ENCODE measurements at places on chromosomes 6 and 20.

GRCh38 chr6:143965503-143966171 lies 42.4 kb downstream of the PLAGL1 start:
- no peak for DNase-seq

DNA sequence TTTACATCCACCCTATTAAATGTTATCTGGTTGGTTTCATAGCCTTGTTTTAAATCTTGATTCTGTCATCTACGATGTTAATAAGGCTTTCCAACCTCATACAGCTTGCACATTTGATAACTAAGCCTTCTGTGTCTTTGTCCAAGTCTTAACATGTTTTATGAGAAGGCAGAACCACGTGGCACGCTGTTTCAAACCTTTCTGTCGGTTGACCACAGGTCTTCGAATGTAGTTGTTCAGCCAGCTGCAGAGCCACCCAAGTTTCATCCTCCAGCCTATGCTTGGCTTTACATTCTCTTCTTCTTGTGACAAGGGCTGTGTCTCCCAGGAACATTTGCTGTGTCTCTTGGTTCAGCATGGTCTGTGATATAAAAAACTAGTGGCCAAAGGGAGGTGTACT lies 15.7 kb upstream of the SGK2 start:
- DNase-seq: no peak

- no peak for DNase-seq
Measured at GRCh38 chr6:71197780-71198179, 90.8 kb upstream of the OGFRL1 start.

GRCh38 chr6:81892891-81893290 lies 140.4 kb upstream of the TENT5A start:
- DNase-seq: no peak

GRCh38 chr6:149231778-149232177 lies 85.7 kb upstream of the TAB2 start:
- DNase-seq: no peak

DNA sequence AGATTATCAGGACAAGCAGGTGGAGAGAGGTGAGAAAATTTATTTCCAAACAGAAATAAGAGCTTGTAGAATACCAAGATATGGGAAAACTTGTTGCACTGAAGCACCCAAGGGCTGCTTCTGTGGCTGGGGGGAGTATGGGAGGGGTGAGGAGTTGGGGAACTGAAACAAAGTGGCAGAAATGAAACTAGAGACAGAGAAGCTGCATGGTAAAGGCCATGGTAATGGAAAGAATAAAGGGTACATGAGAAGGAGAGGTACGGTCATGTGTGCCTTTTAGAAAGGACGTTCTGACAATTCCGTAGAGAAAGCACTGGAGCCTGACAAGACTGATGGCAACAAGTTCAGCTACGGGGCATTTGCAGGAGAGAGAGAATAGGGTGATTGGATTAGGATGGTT lies 51.6 kb upstream of the RIN2 start:
- no peak for DNase-seq

DNA sequence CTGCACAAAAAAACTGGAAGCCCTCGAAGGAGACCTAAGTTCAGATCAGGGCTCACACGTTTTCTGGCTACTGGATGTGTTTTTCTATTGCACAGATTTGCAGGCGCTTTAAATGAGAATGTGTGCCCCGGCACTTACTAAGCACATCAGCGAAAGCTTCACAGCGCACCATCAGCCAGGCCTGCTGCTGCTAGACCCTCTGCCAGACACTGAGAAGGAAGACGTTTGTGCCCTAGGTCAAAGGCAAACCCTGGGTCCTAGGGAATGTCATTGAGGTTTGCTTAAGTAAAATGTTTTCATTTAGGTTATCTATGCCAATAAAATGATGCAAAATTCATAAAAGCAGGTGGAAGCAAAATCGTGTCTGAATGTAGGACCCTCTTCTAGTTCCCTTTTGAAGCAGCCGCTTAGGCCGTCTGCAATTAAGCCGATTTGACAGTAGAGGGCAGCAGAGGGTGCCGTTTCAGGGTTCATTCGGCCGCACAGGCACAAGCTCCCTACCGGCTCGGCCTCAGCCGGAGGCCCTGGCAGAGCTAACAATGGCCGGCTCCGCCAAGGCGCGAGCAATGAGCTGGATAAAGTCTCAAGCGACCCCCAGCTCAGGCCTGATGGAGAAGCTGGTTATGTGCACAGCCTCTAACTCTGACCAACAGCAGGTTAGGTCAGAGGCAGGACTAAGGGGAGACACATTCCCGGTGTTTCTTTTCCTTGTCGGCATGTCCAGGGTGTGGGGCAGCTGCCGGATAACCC lies 107.2 kb upstream of the FOXA2 start:
- peak; percentile 20 for DNase-seq

DNA sequence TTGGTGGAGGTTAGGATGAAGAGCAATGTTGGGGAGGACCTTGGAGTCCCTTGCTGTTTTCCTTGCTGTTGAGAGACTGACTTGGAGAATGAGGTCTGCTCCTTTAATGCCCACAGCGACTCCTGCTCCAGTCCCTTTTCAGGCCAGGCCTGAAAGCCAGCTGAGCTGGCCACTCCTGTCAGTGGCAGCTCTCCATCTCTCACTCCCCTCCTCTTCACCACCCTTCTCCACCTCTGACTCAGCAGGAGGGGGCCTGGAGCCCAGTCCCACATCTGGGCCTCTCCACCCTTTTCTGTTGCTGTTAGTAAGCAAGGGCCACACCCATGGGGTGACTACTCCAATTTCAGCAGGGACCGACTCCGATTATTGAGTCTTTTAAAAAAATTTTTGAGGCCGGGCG lies 2.2 kb downstream of the SNX21 start:
- DNase-seq: no peak

DNA sequence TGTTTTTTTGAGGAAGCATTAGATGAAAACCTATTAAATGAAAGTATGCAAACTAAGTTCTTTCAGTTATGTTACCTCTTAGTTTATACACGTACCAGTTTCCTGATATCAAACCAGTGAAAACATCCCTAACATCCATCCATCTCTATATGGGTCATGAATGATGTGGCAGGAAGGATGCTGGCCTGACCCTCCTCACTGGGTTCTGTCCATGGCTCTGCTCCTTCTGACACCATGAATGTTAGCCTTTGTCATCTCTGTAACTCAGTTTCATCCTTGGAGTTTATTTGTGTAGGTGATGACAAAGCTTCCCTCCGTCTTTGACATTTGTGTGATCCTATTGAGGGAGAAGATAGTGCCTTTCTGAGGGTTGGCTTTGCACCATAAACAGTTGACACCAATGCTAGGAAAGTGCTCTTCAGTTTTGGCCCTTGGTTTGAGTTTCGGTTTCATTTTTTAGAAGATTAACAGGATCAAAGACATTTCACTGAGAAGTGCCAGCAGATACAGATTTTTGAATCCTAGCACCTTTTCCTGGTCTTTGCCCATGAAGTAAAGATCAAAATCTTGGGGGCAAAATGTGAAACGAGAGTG lies 72.0 kb upstream of the SCGN start:
- no peak for DNase-seq

- DNase-seq: no peak
Measured at GRCh38 chr20:51160821-51161220, 137.9 kb upstream of the KCNG1 start.

GRCh38 chr20:52049001-52049731 lies 142.4 kb downstream of the ZFP64 start:
- no peak for DNase-seq

DNA sequence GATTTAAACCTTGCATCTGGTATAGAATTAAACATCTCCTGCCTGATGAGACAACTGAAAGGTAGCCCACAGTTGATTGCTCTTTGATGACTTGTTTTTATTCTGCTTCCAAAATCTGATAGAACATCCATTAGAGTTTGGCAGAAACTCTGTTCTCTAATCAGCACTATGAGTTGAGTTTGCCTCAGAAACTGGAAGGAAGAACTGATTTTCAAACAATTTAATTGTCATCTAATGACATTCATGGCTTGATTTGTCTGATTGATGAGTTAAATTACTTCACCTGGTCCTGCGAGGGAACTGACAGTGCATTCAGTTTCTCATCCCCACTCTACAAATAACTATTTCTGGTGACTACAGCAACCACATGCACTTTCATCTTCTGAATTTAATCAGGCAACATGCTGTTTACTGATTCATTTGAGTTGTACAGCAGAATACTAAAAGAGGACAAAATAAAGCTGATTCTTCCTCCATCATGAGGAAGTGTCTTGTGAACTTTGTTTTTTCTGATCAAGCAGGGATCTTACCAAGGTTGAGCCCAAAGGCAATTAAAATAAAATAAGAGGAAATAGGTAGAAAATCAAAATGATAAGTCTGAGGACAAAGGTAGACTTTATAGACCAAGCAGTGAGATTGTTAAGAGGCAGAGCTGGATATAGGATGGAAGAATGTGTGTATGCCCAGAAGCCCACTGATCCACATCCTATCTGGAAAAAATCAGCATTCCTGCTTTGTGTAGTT lies 15.7 kb upstream of the MRAP2 start:
- DNase-seq: no peak

DNA sequence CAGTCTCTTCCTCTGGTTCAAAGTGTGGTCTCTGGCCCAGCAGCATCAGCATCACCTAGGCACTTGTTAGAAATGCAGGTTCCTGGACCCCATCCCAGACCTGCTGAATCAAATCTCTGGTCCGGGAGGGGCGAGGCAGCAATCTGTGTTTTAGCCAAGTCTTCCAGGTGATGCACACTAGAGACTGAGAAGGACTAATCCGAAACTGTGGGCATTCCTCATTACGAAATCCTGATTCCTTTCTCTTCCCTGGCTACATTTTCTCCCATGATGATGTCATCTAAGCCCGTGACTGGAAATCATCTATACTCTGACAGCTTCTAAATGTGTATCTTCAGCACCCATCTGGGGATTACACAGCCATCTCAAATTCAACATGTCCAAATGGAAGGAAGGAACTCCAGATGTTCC lies 39.7 kb upstream of the PRND start:
- DNase-seq: no peak

GRCh38 chr6:81755551-81755950 lies 3.1 kb upstream of the TENT5A start:
- no peak for DNase-seq
